ENCODE measurements at places on chromosomes 3 and 15. TPM values are rescaled to one million over a fixed set of nuclear protein-coding genes. Genes with fewer than 3 reads are reported as not detected.

Gene PLA2G4B
- total RNA-seq, result 3.4 TPM

Gene NRG4
- total RNA-seq, result not detected

Gene LRRC28
- total RNA-seq, result 20.9 TPM

Gene LEKR1
- total RNA-seq, result 0.32 TPM

Gene DAZL
- total RNA-seq, result not detected

Gene GP9
- 0.27 TPM for total RNA-seq

Gene CFAP44
- total RNA-seq, result 2.1 TPM

Gene MFN1
- total RNA-seq, result 49.2 TPM

Gene FSTL1
- 140 TPM for total RNA-seq

Gene VILL
- total RNA-seq, result 2.6 TPM

Gene IGDCC3
- total RNA-seq, result not detected

Gene NR2E3
- total RNA-seq, result not detected

Gene INKA1
- 1.9 TPM for total RNA-seq

Gene RPL15
- total RNA-seq, result 798 TPM

Gene ADPRH
- 10.9 TPM for total RNA-seq

Gene HAUS2
- 14.7 TPM for total RNA-seq

Gene TGM5
- total RNA-seq, result not detected

Gene LIPC
- 0.62 TPM for total RNA-seq

Gene SCAANT1
- not detected for total RNA-seq

Gene HCN4
- total RNA-seq, result 6.2 TPM

Gene SEMA3F
- total RNA-seq, result 10.0 TPM

Gene GABRR3
- total RNA-seq, result not detected

Gene ARPIN
- total RNA-seq, result 14.4 TPM

Gene HDAC11
- 30.7 TPM for total RNA-seq

Gene CLDND1
- total RNA-seq, result 80.8 TPM

Gene RETNLB
- total RNA-seq, result not detected

Gene CHCHD6
- total RNA-seq, result 12.1 TPM

Gene MST1R
- total RNA-seq, result 1.2 TPM

Gene ZNF80
- not detected for total RNA-seq

All from cardiac septum (tissue), 1 donor.